ENCODE measurements at places on chromosomes 7 and 10. TPM values are rescaled to one million over a fixed set of nuclear protein-coding genes. Genes with fewer than 3 reads are reported as not detected.

DNA sequence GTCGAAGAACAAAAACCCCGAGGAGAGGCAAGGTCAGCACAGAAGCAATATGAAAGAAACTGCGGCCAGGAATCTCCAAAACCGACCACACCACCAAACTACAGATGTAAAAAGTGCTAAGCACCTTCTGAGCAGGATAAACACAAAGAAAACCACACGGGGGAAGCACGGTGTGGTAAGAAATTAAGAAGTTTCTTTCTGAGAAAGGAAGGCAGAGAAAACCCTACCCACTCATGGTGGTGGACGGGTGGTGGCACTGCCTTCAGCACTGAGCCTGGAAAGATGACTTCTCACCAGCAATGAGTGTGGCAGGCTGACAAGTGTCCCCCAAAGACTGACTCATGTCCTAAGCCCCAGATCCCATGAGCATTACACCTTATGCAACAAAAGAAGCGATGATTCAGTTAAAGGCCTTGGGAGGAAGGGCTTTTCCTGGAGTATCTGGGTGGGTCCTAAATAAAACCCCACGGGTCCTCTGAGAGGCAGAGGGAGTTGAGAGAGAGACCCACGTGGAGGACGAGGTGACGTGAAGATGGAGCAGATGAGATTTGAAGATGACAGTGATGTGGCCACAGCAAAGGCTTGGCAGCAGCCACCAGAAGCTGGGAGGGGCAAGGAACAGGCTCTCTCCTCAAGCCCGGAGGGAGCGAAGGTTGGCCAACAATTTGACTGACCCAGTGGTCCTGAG is 124.9 kb downstream of the DLG5 start:
- no peak overlapping the region for H3K27ac ChIP-seq
- peak; percentile 54 for DNase-seq
- no peak overlapping the region for H3K4me3 ChIP-seq
- H3K27me3 ChIP-seq: no peaks in the 10 kb centered on the region
- H3K36me3 ChIP-seq: peaks cover 80% of the 10 kb centered on the region

The TRIM50 gene
- not detected for total RNA-seq

DNA sequence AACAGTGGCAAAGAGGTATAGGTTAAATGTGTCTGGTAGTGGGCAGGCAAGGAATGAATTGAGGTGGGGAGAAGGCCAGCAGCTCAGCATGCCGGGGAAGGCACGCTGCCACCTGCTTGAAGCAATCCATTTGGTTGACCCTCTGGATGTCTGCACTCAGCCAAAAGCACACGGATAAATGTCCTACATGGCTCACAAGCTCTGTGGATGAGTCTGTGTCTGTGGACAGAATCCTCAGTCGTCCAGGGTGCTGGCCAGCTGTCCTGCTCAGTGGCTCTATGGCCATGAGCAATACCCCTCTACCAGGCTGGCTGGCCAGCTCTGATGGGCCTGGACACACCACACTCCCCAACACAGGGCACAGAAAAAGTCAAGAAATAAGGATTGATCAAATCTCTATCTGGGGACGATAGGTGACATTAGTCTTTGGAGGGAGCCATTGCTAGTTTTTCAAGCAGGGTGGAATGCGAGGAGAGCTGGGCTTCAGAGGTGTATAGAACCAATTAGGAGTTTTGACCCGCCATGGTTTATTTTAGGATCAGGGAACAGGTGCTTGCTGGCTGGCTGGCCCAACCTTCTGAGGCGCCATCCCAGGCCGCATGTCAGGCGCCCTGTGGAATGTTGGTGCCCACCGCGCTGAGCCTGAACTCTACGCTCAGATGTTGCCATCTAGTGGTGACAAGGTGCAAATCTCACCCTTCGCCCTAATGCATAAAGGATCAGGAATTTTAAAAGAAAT is 493.4 kb downstream of the TNS3 start:
- H3K27me3 ChIP-seq: no peaks in the 10 kb centered on the region
- DNase-seq: peak; percentile 74
- H3K36me3 ChIP-seq: no peaks in the 10 kb centered on the region

GRCh38 chr7:100745184-100745583 is 11.8 kb downstream of the ZAN start:
- H3K27me3 ChIP-seq: no peaks in the 10 kb centered on the region
- no peaks in the 10 kb centered on the region for H3K4me1 ChIP-seq
- DNase-seq: no peak
- no peaks in the 10 kb centered on the region for H3K36me3 ChIP-seq

DNA sequence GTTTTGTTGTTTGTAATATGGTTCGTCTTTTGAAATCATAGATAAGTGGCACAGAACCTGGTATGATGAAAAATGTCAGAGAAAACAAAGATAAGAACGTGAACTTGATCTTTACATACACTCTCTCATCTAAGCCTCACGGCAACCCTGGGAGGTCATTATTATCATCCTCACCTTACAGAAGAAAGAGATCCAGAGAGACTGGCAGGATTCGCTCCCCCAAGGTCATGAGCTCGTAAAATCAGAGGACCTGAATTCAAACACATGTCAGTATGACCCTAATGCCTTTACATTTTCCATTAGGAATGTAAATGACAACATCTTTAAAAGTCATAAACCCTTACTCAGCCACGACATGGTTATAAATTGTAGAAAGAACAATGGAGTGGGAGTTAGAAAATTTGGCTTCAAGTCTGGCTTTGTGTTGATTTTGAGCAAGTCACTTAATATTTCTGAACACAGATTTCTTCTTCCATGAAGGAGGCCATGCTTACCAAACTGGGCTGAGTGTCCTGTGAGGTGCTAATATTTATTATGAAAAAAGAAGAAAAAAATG is 35.9 kb downstream of the HIPK2 start:
- peak overlapping the region; percentile 75 for H3K27ac ChIP-seq
- DNase-seq: peak; percentile 7
- peaks cover 23% of the 10 kb centered on the region for H3K36me3 ChIP-seq
- H3K27me3 ChIP-seq: no peaks in the 10 kb centered on the region
- peaks cover 49% of the 10 kb centered on the region for H3K4me1 ChIP-seq

The ZPBP gene
- total RNA-seq: not detected

The TDRD1 gene
- not detected for total RNA-seq

GRCh38 chr10:22389856-22390589 is 44.7 kb downstream of the SPAG6 start:
- H3K27me3 ChIP-seq: no peaks in the 10 kb centered on the region
- no peaks in the 10 kb centered on the region for H3K36me3 ChIP-seq
- H3K4me1 ChIP-seq: no peaks in the 10 kb centered on the region
- H3K4me3 ChIP-seq: no peak overlapping the region

All from PC-3 (cell line).